ENCODE measurements at places on chromosomes 4 and X. TPM values are rescaled to one million over a fixed set of nuclear protein-coding genes. Genes with fewer than 3 reads are reported as not detected.

DNA sequence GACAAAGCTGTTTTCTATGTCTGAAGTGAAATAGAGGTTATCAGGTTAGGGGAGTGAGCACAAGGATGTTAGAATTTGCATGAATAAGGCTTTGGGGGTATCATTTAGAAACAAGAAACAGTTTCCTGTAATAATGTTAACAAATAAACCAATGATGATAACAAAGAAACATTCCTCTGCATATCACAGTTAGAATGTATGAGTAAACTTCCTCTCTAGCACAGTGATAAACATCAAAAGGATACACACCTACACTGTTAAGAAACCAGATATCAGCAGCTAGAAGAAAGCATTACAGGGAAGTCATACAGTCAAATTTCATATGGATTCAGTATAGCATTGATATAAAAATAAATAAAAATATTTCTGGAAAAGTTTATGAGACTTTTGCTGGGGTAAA lies 340.0 kb upstream of the MAGEB16 start:
- no peak overlapping the region for H3K4me3 ChIP-seq
- H3K4me1 ChIP-seq, result no peaks in the 10 kb centered on the region
- no peak overlapping the region for H3K27ac ChIP-seq
- no peaks in the 10 kb centered on the region for H3K27me3 ChIP-seq

GRCh38 chrX:151505796-151506195 lies 57.7 kb upstream of the PASD1 start:
- no peaks in the 10 kb centered on the region for H3K4me1 ChIP-seq
- no peak for DNase-seq
- H3K36me3 ChIP-seq, result no peaks in the 10 kb centered on the region

GRCh38 chr4:17447675-17448298 lies 64.1 kb downstream of the QDPR start:
- H3K4me3 ChIP-seq, result no peak overlapping the region
- no peaks in the 10 kb centered on the region for H3K27me3 ChIP-seq
- peak; percentile 83 for DNase-seq
- no peaks in the 10 kb centered on the region for H3K36me3 ChIP-seq

The EOLA1 gene
- total RNA-seq, result 15.4 TPM

DNA sequence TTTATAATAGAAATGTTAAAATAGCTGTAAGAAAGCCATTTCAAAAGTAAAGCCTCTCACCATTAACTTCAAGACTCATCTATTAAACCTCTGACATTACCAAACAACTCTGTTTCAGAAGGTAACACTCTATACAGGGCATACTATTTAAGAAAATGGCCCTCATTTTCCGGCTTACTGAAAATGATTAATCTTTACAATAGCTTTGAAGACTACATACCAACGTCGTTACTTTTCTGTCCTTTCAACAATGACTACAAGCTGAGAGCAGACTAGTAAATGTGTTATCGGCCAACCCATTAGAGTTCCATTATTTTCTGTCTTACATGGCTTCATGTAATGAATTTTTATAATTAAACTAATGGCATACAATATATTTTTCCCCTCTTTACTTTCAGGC lies 593.6 kb upstream of the FTHL17 start:
- no peaks in the 10 kb centered on the region for H3K4me1 ChIP-seq
- no peaks in the 10 kb centered on the region for H3K36me3 ChIP-seq
- no peak overlapping the region for H3K4me3 ChIP-seq
- H3K27ac ChIP-seq, result no peak overlapping the region
- no peak for DNase-seq

GRCh38 chrX:68650491-68650890 lies 3.0 kb downstream of the STARD8 start:
- H3K27ac ChIP-seq, result no peak overlapping the region
- DNase-seq, result no peak
- H3K36me3 ChIP-seq, result no peaks in the 10 kb centered on the region
- H3K4me3 ChIP-seq, result no peak overlapping the region
- no peaks in the 10 kb centered on the region for H3K4me1 ChIP-seq

The USP17L26 gene
- total RNA-seq, result not detected

The SASH3 gene
- not detected for total RNA-seq

DNA sequence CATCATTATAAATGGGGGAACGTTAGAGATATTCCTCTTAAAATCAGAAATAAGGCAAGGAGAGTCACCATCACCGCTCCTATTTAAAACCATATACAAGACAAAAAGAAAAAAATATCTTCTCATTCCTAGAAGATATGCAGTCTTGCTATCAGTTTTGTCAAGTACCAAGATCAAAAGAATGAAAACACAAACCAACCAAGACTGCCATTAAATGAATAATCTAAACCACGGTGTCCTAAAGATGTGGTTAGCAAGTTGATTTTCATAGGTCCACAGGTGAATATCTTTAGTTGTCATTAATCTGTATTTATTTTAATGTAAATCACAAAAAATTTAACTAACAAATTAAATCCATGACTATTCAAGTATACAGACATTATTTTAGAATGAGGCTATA lies 39.3 kb downstream of the SCFD2 start:
- H3K4me1 ChIP-seq, result peaks cover 8% of the 10 kb centered on the region
- H3K4me3 ChIP-seq, result no peak overlapping the region
- H3K27ac ChIP-seq, result no peak overlapping the region
- no peaks in the 10 kb centered on the region for H3K27me3 ChIP-seq

The RTL9 gene
- total RNA-seq, result 0.17 TPM

DNA sequence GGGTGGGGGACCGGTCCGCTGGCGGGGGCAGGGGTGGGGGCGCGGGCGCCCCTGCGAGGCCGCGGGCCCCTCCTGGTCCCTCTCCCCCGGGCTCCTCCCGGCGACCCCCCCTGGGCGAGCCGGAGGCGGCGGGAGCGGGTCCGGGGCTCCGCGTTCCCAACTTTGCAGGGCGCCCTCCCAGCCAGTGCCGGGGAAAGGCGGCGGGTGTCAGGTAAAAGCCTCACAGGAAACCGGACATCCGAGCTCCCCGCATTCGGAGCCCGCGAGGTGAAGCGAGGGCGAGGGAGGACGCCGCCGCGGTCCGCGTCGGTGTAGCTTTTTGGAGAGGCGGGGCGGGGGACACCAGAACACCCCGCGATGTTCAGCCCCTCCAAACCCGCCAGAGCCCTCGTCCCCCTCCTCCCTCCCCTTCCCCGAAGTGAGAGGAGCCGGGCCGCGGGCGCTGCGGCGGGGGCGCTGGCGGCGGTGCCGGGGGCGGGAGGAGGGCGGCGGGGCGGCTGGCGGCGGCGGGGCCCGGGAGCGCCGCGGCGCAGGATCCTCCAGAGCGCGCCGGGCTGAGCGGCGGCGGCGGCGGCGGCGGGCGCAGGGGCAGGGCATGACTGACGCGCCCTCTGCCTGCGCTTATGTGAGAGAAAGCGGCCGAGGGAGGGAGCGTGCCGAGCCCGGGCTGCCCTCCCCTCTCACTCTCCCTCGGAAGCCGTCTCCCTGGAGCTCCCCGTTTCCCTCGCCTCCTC lies at the start of gene VEGFC:
TSS of gene VEGFC (minus strand) at position 597 of the 734 bp plus-strand sequence. CDS start 611 bp downstream, outside the sequence.
- peaks cover 9% of the 10 kb centered on the region for H3K4me1 ChIP-seq
- peak within 1 kb of the TSS; percentile 96 for H3K27ac ChIP-seq
- no peaks in the 10 kb centered on the region for H3K36me3 ChIP-seq
- H3K27me3 ChIP-seq, result no peaks in the 10 kb centered on the region

The ZNF630 gene
- total RNA-seq, result 2.1 TPM

The PABPC1L2A gene
- not detected for total RNA-seq

The CT45A1 gene
- total RNA-seq, result not detected

The IQCM gene
- total RNA-seq, result under 0.01 TPM

GRCh38 chr4:67746797-67747495 lies 7.2 kb downstream of the GNRHR start:
- H3K4me3 ChIP-seq, result no peak overlapping the region
- no peaks in the 10 kb centered on the region for H3K27me3 ChIP-seq
- H3K27ac ChIP-seq, result no peak overlapping the region
- no peaks in the 10 kb centered on the region for H3K4me1 ChIP-seq
- no peaks in the 10 kb centered on the region for H3K36me3 ChIP-seq
- DNase-seq, result peak; percentile 60

DNA sequence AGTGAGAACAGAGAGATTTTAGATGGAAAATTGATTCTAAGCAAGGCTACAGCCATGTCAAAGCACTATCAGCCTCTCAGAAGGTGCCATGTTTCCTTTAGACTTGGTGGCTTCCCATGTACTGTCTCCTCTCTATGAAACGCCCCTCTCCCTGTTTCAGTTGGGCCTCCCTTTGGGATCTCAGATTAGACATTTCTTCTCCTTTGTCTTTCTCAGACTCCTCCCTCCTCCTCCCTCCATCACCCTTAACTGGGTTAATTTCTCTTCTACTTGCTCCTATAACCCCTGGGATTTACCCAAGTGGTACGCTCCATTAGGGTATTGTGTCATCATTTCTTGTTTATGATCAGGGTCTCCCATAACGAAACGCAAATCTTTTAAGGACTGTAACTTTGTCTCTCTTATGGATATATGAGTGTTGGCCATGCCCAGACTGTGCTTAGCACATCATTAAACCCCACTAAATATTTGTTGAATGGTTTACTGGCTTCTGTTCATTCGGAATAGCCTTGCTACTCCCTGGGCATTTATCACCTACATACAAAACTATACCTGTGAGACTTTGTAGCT lies 106.8 kb downstream of the FAM9B start:
- DNase-seq, result no peak
- no peaks in the 10 kb centered on the region for H3K36me3 ChIP-seq
- no peak overlapping the region for H3K27ac ChIP-seq
- no peaks in the 10 kb centered on the region for H3K27me3 ChIP-seq

The SMIM10 gene
- total RNA-seq, result 10.0 TPM

The ATP11C gene
- total RNA-seq, result 56.0 TPM

GRCh38 chr4:22410645-22411247 lies 105.1 kb downstream of the ADGRA3 start:
- no peak overlapping the region for H3K27ac ChIP-seq
- no peaks in the 10 kb centered on the region for H3K4me1 ChIP-seq
- H3K4me3 ChIP-seq, result no peak overlapping the region
- H3K27me3 ChIP-seq, result no peaks in the 10 kb centered on the region
- no peaks in the 10 kb centered on the region for H3K36me3 ChIP-seq

- H3K27ac ChIP-seq, result no peak overlapping the region
- H3K27me3 ChIP-seq, result peaks cover 2% of the 10 kb centered on the region
- H3K4me3 ChIP-seq, result no peak overlapping the region
- no peaks in the 10 kb centered on the region for H3K4me1 ChIP-seq
- no peak for DNase-seq
- H3K36me3 ChIP-seq, result no peaks in the 10 kb centered on the region
These were observed 60.8 kb upstream of the TBC1D9 start for GRCh38 chr4:140816806-140817510.

GRCh38 chrX:66328950-66329596 lies 165.0 kb downstream of the HEPH start:
- no peaks in the 10 kb centered on the region for H3K4me1 ChIP-seq
- no peak for DNase-seq
- no peak overlapping the region for H3K4me3 ChIP-seq

- H3K27ac ChIP-seq, result peak overlapping the region; percentile 37
- H3K27me3 ChIP-seq, result no peaks in the 10 kb centered on the region
- H3K36me3 ChIP-seq, result no peaks in the 10 kb centered on the region
- no peak overlapping the region for H3K4me3 ChIP-seq
- peaks cover 12% of the 10 kb centered on the region for H3K4me1 ChIP-seq
- peak; percentile 90 for DNase-seq
These were observed 15.4 kb downstream of the IGFBP7 start for GRCh38 chr4:57094832-57095223.

GRCh38 chr4:150244600-150244999 lies 166.4 kb downstream of the DCLK2 start:
- no peak overlapping the region for H3K4me3 ChIP-seq
- H3K4me1 ChIP-seq, result no peaks in the 10 kb centered on the region
- DNase-seq, result peak; percentile 90
- H3K27me3 ChIP-seq, result no peaks in the 10 kb centered on the region

The FGF5 gene
- total RNA-seq, result 5.4 TPM

The TMPRSS11D gene
- not detected for total RNA-seq

- no peaks in the 10 kb centered on the region for H3K27me3 ChIP-seq
- no peaks in the 10 kb centered on the region for H3K36me3 ChIP-seq
- H3K27ac ChIP-seq, result no peak overlapping the region
- no peak overlapping the region for H3K4me3 ChIP-seq
- no peaks in the 10 kb centered on the region for H3K4me1 ChIP-seq
These were observed 977.0 kb downstream of the FSTL5 start for GRCh38 chr4:161186750-161187149.

GRCh38 chrX:12955882-12956703 lies 18.8 kb upstream of the TMSB4X start:
- H3K27ac ChIP-seq, result peak overlapping the region; percentile 65
- peaks cover 5% of the 10 kb centered on the region for H3K4me1 ChIP-seq
- peak; percentile 81 for DNase-seq
- no peaks in the 10 kb centered on the region for H3K27me3 ChIP-seq

The PNCK gene
- total RNA-seq, result 0.26 TPM

GRCh38 chr4:45064741-45065140 lies 338.4 kb upstream of the GNPDA2 start:
- H3K27ac ChIP-seq, result no peak overlapping the region
- no peaks in the 10 kb centered on the region for H3K36me3 ChIP-seq
- no peaks in the 10 kb centered on the region for H3K27me3 ChIP-seq
- no peak overlapping the region for H3K4me3 ChIP-seq
- no peaks in the 10 kb centered on the region for H3K4me1 ChIP-seq
- DNase-seq, result no peak

The SH3TC1 gene
- total RNA-seq, result 3.9 TPM

- no peak overlapping the region for H3K4me3 ChIP-seq
- H3K27me3 ChIP-seq, result no peaks in the 10 kb centered on the region
These were observed 12.8 kb downstream of the HOPX start for GRCh38 chr4:56668267-56668666.

GRCh38 chrX:145178268-145178667 lies 69.0 kb upstream of the SPANXN1 start:
- H3K27me3 ChIP-seq, result no peaks in the 10 kb centered on the region
- H3K27ac ChIP-seq, result no peak overlapping the region
- no peaks in the 10 kb centered on the region for H3K4me1 ChIP-seq

- no peaks in the 10 kb centered on the region for H3K4me1 ChIP-seq
- H3K4me3 ChIP-seq, result no peak overlapping the region
- no peak for DNase-seq
- H3K27me3 ChIP-seq, result no peaks in the 10 kb centered on the region
- peaks cover 14% of the 10 kb centered on the region for H3K36me3 ChIP-seq
- no peak overlapping the region for H3K27ac ChIP-seq
These were observed 84.1 kb downstream of the IRF2 start for GRCh38 chr4:184389978-184390900.

DNA sequence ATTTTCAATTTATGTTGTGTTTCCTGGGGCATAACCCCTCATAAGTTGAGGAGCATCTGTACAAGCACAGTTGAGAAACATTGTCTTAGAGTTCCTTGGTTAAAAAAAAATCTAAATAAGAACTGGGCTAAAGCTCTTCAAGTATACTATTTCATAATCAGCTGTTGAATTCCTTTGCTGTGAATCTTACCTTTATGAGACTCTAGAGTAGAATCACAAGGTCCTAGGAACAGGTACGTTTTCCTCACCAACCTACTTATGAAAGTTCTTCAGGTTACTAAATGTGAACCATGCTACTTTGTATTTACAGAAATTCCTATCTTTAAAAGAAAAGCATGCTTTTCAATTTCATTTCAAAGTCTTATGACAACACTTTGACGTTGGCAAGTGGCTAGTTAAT lies 20.9 kb upstream of the SOD3 start:
- no peak overlapping the region for H3K27ac ChIP-seq
- H3K4me3 ChIP-seq, result no peak overlapping the region
- no peaks in the 10 kb centered on the region for H3K27me3 ChIP-seq
